ENCODE measurements at places on chromosomes 4 and X.

DNA sequence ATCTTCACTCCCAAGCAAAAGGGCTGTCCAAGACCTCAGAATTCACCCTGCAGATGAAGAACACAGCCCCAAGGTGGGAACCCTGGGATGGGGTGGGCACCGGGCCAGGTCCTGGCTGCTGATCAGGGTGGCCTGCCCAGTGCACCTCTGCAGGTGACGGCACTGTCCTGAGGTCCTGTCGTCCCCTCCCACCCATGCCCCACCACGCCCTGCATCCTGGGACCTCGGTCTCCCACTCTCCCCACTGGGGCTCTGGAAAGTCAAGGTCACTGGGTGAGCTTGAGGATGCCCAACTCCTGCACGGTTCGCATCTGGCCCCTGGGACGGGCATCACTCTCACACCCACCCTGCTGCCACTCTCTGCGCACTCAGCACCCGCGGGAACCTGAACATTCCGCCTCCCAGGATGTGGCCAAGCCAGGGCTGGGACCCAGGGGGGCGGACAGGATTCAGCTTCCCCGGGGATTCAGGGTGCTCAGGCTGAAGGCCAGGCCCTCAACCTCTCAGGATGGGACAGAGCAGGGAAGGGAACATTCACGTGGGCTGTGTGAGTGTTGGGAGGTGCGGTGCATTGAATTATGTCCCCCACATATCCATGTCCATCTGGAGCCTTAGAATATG is 115.9 kb downstream of the CPZ start:
- no peak for DNase-seq

DNA sequence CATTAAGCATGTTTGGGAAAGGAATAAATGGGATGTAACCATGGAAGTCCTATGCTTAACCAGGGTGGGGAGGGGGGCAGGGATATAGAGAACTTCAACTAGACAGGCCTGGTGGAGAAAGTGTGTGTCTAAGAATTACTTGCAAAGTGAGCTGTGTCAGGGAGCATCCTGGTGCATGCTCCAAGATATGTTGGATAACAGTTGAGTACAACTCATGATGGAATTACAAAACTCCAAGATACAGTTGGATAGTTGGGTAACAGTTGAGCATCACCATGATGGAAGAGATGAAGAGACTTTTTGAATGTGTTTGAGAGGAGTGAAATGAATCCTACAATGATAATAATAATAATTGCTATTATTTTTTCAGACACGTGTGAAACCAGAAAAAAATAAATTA is 26.1 kb upstream of the ACSL1 start:
- DNase-seq: no peak

GRCh38 chr4:125729171-125729570 is 414.4 kb downstream of the FAT4 start:
- DNase-seq: no peak

DNA sequence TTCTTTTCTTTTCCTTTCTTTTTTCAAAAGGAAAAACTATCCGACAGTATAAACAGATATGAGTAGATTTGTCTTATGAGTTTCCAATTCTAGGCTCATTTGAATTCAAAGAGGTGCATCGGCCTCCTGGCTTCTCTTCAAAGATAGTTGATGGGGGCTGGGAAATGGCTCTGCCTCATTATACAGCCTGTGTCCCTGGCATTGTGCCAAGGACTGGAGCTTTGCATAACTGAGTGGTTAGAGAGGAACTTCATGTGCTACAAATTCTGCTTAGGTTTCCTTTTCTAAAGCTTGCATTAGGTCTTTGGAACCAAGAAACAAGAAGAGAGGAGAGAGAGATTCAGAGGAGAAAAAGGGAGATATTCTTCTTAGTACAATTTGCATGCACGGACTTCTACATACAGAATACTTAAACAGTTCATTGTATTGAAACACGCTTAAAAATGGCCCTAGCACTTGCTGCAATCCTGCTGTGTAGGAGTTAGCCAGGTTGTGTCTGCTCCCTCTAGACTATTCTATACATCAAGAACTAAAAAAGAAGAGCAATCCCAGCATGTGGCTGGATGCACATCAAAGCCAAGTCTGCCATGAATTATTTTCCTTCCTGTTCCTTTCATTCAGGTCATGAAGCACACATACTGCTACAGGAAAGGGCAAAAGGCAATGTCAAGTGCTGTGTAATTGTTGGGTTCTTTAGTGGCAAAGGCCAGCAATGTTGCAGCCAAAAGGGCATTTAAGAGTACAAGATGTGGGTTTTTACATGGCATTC is 70.9 kb downstream of the INTS12 start:
- no peak for DNase-seq

DNA sequence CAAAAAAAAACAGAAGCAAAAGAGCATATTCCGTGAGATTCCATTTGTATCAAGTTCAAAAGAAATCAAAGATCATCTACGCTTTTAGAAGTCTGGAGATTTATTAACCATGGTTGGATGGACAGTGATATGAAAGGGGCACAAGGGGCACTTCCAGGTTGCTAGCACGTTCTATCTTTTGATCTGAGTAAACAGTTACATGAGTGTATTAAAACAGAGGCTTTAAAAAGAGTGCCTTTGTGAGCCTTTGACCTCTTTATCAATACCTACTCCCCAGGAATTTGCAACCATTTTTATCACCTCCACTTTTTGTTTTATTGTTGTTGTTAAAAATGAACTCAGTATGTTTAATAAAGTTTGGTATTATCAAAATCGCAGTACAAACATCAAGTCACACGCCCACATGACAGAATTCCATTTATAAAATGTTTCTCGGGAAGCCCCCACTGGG is 72.4 kb upstream of the UCP1 start:
- no peak for DNase-seq

DNA sequence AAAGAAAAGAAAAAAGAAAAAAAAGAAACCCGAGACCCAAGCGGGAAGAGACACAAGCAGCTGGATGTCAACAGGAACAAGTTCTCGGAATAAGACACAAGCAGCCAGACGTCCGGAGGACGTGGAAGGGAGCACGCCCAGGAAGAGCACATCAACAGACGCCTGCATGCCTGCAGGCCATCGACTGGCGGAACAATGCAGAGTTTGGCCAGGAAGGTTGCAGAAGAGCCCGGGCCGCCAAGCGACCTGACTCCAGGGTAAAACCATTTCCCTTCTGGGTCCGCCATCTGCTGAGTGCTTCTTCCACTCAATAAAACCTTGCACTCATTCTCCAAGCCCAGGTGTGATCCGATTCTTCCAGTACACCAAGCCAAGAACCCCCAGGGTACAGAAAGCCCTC is 95.6 kb upstream of the PRR32 start:
- no peak for DNase-seq

DNA sequence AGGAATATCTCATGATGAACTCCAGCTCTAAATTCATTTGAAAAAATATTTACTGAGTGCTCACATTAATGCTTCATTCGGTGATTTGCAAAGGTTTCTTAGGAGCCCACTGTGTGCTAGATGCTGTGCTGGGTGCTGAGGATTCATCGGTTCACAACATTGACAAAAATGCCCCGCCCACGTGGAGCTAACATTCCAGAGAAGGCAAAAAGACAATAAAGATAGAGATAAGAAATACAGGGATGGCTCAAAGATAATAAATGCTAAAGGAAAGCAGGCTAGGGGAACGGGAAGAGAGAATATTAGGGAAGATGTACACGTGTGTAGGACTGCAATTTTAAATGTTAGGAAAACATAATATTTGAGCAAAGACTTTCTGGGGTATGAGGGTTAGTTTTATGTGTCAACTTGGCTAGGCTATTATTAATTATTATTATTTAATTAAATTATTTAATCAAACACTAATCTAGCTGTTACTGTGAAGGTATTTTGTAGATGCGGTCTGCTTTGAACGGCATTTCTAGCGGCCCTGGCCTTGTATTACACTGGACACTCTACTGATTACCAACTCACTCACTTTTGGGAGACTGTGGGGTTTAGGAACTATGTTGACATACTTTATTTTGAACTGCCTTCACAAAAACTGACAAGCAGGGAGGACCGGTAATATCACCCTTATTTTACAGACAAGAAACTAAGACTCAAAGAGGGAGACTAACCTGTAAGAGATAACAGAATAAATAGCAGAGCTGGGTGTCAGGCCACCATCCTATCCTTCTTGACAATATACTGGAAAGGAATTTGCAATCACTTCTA is 61.9 kb upstream of the IRF2 start:
- DNase-seq: no peak

DNA sequence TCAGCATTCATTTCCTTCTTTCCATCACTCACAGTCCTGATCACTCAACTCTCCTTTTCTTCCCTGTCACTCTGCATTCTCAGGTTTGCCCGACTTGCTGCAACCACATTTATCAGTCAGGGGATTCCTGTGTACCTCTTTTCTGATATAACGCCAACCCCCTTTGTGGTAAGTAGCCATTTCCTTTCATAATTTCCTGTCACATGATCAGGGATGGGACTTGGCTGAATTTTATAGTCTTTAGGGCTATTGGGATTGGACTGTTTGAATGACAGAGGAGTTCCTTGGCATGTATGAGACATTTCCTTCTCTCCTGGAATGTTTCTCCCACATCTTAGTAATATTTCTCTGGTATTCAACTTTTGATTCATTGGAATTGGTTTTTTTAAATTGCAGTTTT is 11.0 kb downstream of the PGM2 start:
- DNase-seq: no peak

- no peak for DNase-seq
Measured at GRCh38 chr4:184616633-184617551, 32.4 kb downstream of the CASP3 start.

GRCh38 chrX:71543316-71543715 is 10.4 kb downstream of the OGT start:
- DNase-seq: no peak

DNA sequence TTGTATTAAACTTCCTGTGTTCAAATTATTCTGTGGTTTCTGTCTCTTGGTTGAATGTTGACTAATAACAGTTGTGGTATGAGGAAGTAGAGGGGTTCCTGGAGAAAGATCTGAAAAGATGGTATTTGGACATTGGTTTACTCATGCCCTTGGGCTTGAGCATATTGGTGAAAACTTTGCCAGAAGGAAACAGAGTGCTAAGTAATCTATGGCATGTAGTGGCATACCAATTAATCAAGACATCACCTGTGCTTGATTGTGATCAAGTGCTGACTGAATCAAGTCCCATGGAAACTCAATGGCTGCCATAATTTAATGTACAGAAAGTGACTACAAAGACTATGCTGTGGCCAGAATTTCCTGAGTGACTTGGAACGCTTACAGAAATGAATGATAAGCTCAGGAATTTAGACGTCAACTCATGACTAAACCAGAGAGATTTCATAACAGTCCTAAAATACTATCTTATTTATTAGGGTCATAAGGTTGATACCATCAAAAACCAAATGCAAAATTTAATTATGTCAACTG is 2062.9 kb downstream of the ARAP2 start:
- no peak for DNase-seq

GRCh38 chrX:102866981-102867656 is 70.0 kb upstream of the RAB40AL start:
- no peak for DNase-seq

DNA sequence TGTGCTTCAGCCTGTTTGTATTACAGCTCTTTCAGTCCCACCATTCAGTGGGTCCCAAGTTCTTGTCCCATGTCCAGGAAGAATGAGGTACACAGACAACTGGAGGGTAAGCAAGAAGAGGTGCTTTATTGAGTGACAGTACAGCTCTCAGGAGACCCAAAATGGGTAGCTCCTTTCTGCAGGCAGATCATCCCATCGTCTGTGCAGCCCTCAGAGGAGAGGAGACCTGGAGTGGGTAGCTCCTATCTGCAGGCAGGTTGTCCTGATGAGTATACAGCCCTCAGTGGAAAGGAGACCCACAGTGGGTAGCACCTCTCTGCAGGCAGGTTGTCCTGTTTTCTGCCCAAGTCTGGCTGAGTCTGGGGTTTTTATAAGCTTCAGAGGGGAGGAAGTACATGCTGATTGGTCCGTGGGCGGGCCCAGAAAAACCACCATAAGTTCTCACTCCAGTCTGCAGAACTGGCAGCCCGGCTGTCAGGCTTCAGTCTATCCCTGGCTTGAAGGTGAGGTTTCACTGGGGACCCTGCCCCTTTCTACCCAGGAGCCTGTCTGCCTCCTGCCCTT is 18.0 kb downstream of the GRK4 start:
- no peak for DNase-seq

GRCh38 chr4:186699881-186700397 is 23.7 kb downstream of the FAT1 start:
- no peak for DNase-seq

- DNase-seq: no peak
Measured at GRCh38 chrX:20373063-20373462, 106.4 kb upstream of the RPS6KA3 start.

DNA sequence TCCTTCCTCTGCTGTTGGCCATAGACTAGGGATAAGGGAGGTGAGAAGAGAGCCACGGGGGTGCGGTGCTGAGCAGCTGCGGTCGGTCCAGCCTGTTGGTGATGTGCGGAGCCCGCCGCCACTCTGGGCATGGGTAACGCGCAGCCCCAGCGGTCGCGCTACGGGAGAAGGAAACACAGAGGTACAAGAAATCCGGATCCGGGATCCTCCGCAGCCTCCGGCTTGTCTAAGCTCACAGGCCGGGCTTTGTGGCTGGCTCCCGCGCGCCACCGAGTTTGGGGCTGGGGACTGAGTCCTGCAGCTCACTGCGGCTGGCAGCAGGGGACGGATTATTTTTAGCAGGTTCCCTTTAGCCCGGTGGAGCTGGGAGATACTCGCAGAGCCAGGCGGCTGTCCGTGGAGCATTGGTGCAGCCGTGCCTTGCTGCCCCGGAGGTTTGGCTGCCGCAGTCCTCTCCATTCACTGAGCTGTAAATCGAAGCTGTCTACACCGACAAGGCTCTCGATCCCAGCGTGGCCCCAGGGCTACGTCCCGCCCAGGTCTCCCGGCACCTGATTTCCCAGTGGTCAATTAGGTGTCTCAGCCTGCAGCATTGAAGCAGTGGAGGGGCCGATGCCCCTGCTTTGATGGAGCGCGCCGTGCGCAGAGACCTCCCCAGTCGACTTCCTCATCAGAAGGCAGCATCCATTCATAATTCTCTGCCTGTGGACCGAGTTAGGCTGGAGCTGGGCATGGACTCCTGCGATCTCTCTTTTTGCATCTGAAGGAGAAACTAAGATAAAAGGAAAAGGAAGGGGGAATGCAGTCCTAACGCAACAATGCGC is 81.9 kb upstream of the SCML1 start:
- DNase-seq: no peak

GRCh38 chr4:40475609-40476008 is 140.5 kb downstream of the CHRNA9 start:
- DNase-seq: no peak

DNA sequence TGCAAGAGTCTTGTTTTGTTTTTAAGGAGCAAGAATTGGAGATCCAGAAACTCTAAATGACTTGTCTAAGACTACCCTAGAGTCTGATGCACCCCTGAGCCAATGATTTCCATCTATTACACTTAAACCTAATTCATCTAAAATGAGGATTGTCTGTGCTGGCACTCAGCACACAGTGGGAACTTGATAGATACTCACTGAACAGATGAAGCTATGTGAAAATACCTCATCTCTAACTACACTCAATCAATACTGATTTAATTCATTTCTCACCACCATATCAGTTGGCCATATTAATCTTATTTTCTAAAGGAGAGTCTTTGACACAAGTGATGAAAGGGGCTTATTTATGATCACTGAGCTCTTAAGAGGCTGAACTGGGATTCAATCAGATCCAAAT is 262.1 kb downstream of the HS3ST1 start:
- DNase-seq: no peak

- DNase-seq: no peak
Measured at GRCh38 chrX:65644621-65645289, 22.7 kb upstream of the MSN start.
